ENCODE measurements at places on chromosomes 12 and 14.

GRCh38 chr12:119129827-119130434 lies 48.8 kb upstream of the HSPB8 start:
- DNase-seq: no peak

GRCh38 chr12:26705851-26706250 lies 127.1 kb downstream of the ITPR2 start:
- DNase-seq: no peak

DNA sequence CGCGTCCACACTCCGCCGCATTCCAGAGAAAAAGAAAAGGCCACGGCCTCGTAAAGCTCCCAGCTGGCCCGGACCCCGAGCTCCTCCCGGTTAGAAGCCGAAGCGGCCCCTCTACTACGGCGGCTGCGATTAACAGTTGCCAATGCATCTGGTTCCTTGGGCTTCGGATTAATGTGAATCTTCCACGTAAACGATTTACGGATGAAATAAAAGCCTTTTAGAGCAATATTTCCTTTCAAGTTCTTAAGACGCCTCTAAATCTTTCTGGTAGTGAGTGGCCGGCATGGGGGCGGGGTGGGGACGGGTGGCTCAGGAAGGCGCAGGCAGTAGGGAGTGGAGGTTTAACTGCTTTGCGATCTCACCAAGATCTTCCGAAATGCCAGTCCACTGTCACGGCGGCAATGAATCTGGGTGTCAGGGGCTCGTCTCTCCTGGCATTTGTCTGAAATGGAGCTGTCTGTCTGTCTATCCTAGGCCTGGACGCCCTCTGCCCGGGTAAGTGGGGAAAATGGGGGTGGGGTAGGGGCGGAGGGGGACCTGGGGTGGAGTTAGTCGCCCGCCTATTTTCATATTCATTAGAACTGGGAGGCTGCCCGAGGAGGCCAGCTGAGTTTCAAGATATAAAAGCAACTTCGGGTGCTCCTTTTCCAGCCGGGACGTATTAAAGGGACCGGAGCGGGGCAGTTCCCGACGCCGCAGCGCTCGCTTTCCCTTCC lies 413 bp upstream of the ALX1 start:
- DNase-seq: no peak

DNA sequence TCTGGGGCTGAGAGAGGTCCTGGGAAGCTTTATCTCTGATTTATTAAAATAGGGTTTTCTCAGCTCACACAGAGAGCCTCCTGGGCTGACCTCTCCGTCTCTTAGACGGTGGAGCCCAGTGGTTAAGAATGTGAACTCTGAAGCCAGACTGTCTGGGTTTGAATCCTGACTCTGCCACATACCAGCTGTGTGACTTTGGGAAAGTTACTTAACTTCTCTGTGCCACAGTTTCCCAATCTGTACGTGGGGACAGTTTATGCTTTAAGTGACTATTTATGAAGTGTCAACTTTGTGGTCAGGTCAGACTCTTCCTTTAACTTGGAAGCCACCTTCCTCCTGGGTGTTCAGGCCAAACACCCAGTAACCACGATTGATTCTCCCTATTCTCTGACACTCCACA lies 290.9 kb downstream of the AACS start:
- DNase-seq: no peak

- DNase-seq: no peak
Measured at GRCh38 chr12:82896979-82897378, 210.3 kb downstream of the TMTC2 start.

DNA sequence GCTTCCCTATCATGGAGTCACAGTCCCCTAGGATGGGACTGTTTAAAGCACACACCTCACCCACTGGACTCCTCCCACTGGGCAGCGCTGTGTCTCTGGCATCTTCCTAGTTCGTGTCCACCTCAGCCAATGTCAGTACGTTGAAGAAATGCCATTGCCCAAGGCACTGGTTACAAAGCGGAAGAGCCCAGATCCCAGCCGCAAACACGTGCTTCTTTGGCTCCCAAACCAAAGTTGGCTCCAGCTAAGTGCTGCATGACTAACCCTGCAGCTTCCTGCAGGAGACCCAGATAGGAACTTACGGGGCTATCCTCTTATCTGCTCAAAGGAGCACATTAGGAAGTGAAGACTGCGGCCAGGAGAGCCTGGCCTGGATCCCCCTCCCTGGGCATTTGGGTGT lies 9.3 kb downstream of the SYNE3 start:
- no peak for DNase-seq

GRCh38 chr12:70852416-70853150 lies 68.0 kb downstream of the PTPRR start:
- DNase-seq: no peak

- no peak for DNase-seq
Measured at GRCh38 chr14:20792556-20792955, 10.1 kb downstream of the RNASE1 start.
